ENCODE measurements at places on chromosomes 3 and 15. TPM values are rescaled to one million over a fixed set of nuclear protein-coding genes. Genes with fewer than 3 reads are reported as not detected.

GRCh38 chr3:16066975-16067374 is 107.5 kb upstream of the GALNT15 start:
- DNase-seq, result no peak

DNA sequence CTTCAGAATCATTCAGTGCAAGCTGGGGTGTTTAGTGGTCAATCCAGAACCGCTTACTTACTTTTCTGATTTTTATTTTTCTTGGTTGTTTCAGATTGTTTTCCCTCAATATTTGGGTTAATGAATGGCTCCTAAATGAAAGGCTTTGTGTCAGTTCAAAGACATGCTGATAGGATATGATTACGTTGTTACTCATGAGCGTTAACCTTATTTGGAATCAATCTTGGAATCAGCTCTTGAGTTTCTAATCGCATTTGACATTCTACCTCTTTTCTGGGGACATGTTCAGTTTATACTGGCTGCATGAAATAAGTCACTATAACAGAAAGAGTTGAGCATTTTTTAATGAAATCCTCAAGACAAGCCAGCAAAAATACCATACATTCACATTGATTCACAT is 50.2 kb downstream of the ATP11B start:
- DNase-seq, result no peak

Gene CADPS
- total RNA-seq, result not detected

DNA sequence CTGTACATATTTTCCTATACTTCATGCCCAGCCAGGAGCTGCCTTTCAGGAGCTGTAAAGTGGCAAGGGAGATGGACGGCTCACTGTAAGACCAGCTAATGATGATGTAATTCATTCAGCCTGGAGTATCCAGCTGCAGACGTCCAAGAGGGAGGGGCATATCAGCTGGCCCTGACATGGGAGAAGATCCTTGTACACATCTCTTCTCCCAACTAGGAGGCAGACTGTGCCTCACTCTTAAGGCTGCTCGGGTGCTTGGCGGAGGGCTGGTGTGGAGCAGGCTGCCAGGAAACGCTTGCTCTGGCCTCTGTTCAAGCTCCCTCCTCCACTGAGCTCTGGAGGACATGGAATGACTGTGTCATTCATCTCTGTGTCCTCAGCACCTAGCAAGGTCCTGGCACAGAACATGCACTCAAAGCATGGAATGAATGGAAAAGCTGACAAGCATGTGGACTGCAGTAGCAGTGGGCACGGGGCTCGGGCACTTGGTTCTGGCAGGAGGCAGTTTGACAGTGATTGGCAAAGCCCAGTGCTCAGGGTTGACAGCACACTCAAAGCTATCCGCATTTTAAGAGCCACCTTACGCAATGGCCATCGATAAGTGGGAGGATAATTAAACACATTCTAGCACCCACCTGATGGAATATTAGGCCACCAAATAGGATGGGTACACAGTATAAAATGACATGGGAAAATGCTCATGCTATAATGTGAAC is 72.4 kb downstream of the TBC1D2B start:
- DNase-seq, result peak; percentile 88

GRCh38 chr3:38247366-38248035 is 18.1 kb upstream of the SLC22A13 start:
- DNase-seq, result no peak

DNA sequence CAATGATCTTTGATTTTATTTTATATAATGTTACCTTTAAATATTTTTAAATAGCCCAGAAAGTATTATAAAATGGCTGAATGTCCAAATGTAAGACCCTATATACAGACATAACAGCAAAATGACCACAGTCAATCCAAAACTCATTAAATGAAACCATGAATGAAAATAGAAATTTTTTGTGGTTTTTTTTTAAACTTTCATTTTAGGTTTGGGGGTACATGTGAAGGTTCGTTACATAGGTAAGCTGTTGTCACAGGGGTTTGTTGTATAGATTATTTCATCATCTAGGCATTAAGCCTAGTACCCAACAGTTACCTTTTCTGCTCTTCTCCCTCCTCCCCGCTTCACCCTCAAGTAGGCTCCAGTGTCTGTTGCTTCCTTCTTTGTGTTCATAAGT is 108.8 kb downstream of the FAIM start:
- no peak for DNase-seq

DNA sequence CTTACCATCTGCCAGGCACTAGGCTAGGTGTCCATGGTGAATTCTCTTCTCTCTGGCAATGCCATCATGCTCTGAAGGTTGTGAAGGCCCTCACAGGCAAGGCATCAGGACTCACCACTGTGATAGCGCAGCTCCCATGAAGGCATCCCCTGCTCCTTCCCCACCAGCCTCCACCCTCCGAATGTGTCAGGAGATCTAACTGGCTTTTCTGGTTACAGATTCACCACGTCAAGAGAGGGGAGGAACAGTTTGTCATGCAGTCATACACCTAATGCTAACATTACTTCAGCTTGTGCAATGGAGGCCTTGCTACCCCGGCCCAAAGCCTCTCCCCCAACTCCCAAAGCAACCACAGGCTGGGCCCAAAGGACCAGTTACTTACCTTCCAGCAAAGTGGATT is 8.9 kb upstream of the CMTM8 start:
- DNase-seq, result no peak

GRCh38 chr3:152051501-152052404 is 178.3 kb downstream of the SUCNR1 start:
- no peak for DNase-seq

Data from uterus (tissue), 4 donors.